ENCODE measurements at places on chromosomes 5 and 9.

- H3K36me3 ChIP-seq = no peaks in the 10 kb centered on the region
- no peak overlapping the region for H3K27ac ChIP-seq
- DNase-seq = no peak
- H3K4me3 ChIP-seq = no peak overlapping the region
Measured at GRCh38 chr5:73250645-73251044, 77.7 kb downstream of the TMEM174 start.

GRCh38 chr5:158955636-158956035, 144.1 kb downstream of the EBF1 start:
- H3K27me3 ChIP-seq = no peaks in the 10 kb centered on the region
- no peak overlapping the region for H3K27ac ChIP-seq
- DNase-seq = no peak
- H3K4me1 ChIP-seq = peaks cover 16% of the 10 kb centered on the region

DNA sequence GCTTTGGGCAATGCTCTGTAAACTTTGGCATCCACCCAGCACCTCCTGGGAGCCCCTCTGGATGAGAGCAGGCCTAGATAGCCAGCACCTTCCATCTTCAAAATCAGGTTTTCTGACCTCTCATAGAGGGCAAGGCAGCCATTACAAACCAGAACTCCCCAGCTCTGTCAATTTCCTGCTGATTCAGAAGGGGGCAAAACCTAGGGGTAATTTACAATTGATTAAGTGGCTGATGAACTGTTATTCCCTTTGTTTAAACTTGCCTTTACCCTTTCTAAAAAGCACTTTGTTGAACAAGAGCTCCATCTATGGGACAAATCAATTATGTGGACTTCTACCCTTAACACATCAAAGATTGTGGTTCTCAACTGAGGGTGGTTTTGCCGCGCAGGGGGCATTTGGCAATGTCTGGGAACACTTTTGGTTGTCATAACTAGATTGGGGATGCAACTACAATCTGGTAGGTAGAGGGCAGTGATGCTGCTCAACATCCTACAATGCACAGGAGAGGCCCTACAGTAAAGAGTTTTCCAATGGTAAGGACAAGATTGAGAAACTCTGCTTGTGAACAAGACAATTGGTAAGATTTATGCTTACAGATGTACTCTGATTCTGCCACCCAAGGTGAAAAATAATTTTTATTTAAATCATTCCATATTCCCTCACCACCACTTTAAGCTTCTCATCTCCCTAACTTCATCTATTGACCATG, 184.1 kb downstream of the MARCHF11 start:
- no peak overlapping the region for H3K4me3 ChIP-seq
- no peak for DNase-seq
- H3K27me3 ChIP-seq = no peaks in the 10 kb centered on the region
- H3K4me1 ChIP-seq = no peaks in the 10 kb centered on the region

GRCh38 chr5:54577528-54577927, 60.0 kb downstream of the SNX18 start:
- H3K4me3 ChIP-seq = no peak overlapping the region
- no peak overlapping the region for H3K27ac ChIP-seq
- H3K4me1 ChIP-seq = peaks cover 8% of the 10 kb centered on the region
- no peak for DNase-seq
- H3K27me3 ChIP-seq = no peaks in the 10 kb centered on the region
- H3K36me3 ChIP-seq = no peaks in the 10 kb centered on the region

GRCh38 chr9:105171589-105171988, 72.9 kb upstream of the SLC44A1 start:
- H3K4me1 ChIP-seq = no peaks in the 10 kb centered on the region
- H3K36me3 ChIP-seq = no peaks in the 10 kb centered on the region
- H3K27ac ChIP-seq = no peak overlapping the region
- H3K4me3 ChIP-seq = no peak overlapping the region

GRCh38 chr5:122377026-122377425, 65.0 kb downstream of the SNCAIP start:
- no peaks in the 10 kb centered on the region for H3K27me3 ChIP-seq
- H3K4me1 ChIP-seq = no peaks in the 10 kb centered on the region
- no peak for DNase-seq
- H3K4me3 ChIP-seq = no peak overlapping the region
- H3K27ac ChIP-seq = no peak overlapping the region
- H3K36me3 ChIP-seq = no peaks in the 10 kb centered on the region

- H3K4me1 ChIP-seq = peaks cover 71% of the 10 kb centered on the region
- H3K36me3 ChIP-seq = peaks cover 66% of the 10 kb centered on the region
- peak overlapping the region; percentile 19 for H3K27ac ChIP-seq
- no peak for DNase-seq
- H3K4me3 ChIP-seq = no peak overlapping the region
Measured at GRCh38 chr9:114351932-114352331, 22.3 kb downstream of the ORM2 start.

GRCh38 chr5:92402045-92402444, 1018.9 kb upstream of the ARRDC3 start:
- H3K4me1 ChIP-seq = no peaks in the 10 kb centered on the region
- no peaks in the 10 kb centered on the region for H3K27me3 ChIP-seq
- H3K4me3 ChIP-seq = no peak overlapping the region
- DNase-seq = no peak

DNA sequence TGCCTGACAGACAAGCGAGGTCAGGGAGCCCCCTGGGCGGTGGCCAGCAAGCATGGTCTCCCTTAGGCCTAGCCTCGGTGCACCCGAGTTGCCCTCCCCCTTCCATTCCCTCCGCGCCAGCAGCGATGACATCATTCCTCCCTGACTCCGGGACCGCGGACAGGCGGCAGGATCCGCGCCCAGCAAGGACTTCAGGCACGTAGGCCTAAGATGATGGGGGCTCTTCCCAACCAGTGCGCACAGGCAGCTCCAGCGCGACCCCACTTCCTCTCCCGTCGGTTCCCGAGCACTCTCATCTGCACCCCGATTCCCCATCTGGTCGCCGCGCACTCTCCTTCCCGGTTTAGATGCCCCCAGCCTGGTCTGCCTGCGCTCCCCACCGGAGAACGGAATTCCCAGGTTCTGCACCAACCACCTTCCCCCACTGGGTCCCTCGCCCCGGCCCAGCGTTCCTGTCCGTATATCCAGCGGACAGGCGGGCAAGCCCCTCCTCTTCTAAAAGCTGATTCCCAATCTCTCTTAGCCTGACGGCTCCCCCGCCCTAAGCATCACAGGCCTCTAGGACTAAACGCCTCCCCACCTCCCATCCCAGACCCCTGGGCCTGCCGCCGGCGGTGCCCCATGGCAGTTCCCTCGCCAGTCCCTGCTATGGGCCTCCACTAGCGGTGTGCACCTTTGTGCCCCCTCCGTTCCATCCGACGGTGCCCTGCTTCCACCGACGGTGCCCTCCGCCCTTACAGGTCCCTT, 931 bp downstream of the FAM219A start:
- no peaks in the 10 kb centered on the region for H3K36me3 ChIP-seq
- H3K27ac ChIP-seq = peak overlapping the region; percentile 61
- peak; percentile 32 for DNase-seq
- H3K4me1 ChIP-seq = peaks cover 60% of the 10 kb centered on the region

GRCh38 chr9:137302118-137302448, at the start of gene NRARP:
Gene NRARP, minus strand, starts transcription at chr9:137302271. Its CDS starts 343 bp downstream, at chr9:137301928.
- H3K4me1 ChIP-seq = peaks cover 24% of the 10 kb centered on the region
- peak; percentile 93 for DNase-seq
- peaks cover 18% of the 10 kb centered on the region for H3K27me3 ChIP-seq
- H3K36me3 ChIP-seq = peaks cover 2% of the 10 kb centered on the region
- H3K4me3 ChIP-seq = peak within 1 kb of the TSS; percentile 79

DNA sequence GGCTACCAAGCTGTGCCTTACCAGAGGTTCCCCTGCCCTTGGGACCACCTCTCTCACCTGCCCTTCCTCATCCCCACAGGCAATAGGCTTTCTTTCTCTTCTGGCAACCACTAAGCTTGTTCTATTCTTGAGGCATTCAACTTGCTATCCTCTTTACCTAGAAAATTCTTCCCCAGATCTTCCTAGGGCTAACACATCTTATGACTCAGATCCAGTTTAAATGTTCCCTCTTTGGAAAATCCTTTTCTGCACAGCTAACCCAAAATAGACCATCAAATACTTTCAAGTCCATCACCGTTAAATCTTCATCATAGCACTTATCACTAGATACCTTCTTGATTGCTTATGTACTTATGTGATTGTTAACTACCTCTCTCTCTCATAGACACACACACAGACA, 93.7 kb downstream of the ENC1 start:
- no peaks in the 10 kb centered on the region for H3K36me3 ChIP-seq
- peaks cover 6% of the 10 kb centered on the region for H3K27me3 ChIP-seq
- DNase-seq = no peak

- H3K27me3 ChIP-seq = peaks cover 1% of the 10 kb centered on the region
- no peak overlapping the region for H3K27ac ChIP-seq
- H3K4me1 ChIP-seq = no peaks in the 10 kb centered on the region
- no peaks in the 10 kb centered on the region for H3K36me3 ChIP-seq
- DNase-seq = no peak
- no peak overlapping the region for H3K4me3 ChIP-seq
Measured at GRCh38 chr9:115628426-115628825, 510.5 kb upstream of the TNC start.

GRCh38 chr9:6409811-6410210, 3.2 kb upstream of the UHRF2 start:
- peaks cover 6% of the 10 kb centered on the region for H3K36me3 ChIP-seq
- H3K27ac ChIP-seq = no peak overlapping the region
- H3K4me3 ChIP-seq = no peak overlapping the region
- DNase-seq = no peak
- peaks cover 13% of the 10 kb centered on the region for H3K4me1 ChIP-seq

- H3K27ac ChIP-seq = no peak overlapping the region
- peaks cover 7% of the 10 kb centered on the region for H3K27me3 ChIP-seq
- H3K36me3 ChIP-seq = no peaks in the 10 kb centered on the region
- no peak for DNase-seq
- no peak overlapping the region for H3K4me3 ChIP-seq
Measured at GRCh38 chr5:133439859-133440258, 172.5 kb downstream of the FSTL4 start.

GRCh38 chr5:167565189-167565954, 726.1 kb upstream of the WWC1 start:
- no peak overlapping the region for H3K4me3 ChIP-seq
- no peak for DNase-seq
